ENCODE measurements at places on chromosomes 5 and 9. TPM values are rescaled to one million over a fixed set of nuclear protein-coding genes. Genes with fewer than 3 reads are reported as not detected.

The ADAMTS16 gene
- total RNA-seq: 0.77 TPM

The SLC6A18 gene
- total RNA-seq: not detected

The IRX1 gene
- total RNA-seq: not detected

The PLEKHG4B gene
- under 0.01 TPM for total RNA-seq

The LOX gene
- total RNA-seq: 58.0 TPM

The MARCOL gene
- not detected for total RNA-seq

Measured in uterine smooth muscle cell (primary cell).